ENCODE measurements at places on chromosomes 2 and 18. TPM values are rescaled to one million over a fixed set of nuclear protein-coding genes. Genes with fewer than 3 reads are reported as not detected.
A peak's percentile ranks its signal among the peaks of the same experiment; 100 is the strongest.

CHST9 gene
- total RNA-seq, result 8.2 TPM

DNA sequence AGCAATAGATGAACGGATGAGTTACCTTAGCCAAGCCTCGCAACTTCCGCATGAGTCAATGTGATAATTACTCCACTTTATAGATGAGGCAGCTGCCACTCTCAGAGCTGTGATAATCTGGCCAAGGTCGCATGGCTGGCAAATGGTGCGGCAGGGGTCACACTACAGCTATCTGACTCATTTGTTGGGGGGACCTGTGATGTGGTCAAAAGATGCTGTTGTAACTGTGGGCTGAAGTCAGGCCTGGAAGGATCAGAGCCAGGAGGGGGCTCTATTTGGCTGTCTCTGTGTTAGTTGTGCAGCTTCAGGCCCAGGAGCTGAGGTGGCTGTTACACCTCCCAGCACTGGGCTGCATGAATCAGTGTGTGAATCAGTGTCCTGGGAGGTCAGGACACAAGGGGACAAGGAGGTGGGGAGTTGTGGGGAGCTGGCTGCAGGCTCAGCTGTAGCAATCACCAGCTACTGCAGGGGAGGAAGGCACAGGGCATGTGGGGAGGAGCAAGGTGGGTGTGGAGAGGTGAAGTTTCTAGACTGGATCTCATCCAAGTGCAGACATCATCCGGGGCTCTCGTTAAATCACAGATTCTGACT is 33.1 kb downstream of the NGEF start:
- DNase-seq, result no peak
- no peaks in the 10 kb centered on the region for H3K36me3 ChIP-seq
- no peaks in the 10 kb centered on the region for H3K27me3 ChIP-seq

DNA sequence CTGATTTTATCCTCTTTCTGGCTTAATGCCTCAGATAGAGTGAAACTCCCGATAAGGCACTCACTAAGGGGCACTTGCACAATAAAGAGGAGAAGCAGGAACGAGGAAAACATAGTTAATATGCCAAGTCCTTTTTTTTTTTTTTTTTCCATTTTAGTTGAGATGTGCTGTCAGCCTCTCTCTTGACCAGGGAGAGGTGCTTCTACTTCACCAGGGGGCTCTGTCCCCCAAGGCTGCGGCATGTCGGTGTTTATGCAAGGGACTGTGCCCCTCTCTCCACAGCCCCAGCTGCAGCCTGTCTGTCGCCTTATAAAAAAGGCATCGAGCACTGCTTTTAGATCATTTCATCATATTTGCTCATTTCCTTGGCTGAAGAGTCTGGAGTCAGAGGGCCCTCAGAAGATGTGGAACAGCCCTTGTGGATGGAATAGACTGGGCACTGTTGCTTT is 178.1 kb downstream of the SLC8A1 start:
- H3K4me1 ChIP-seq, result no peaks in the 10 kb centered on the region
- no peaks in the 10 kb centered on the region for H3K36me3 ChIP-seq
- no peak for DNase-seq
- H3K27ac ChIP-seq, result no peak overlapping the region
- no peaks in the 10 kb centered on the region for H3K27me3 ChIP-seq

DNA sequence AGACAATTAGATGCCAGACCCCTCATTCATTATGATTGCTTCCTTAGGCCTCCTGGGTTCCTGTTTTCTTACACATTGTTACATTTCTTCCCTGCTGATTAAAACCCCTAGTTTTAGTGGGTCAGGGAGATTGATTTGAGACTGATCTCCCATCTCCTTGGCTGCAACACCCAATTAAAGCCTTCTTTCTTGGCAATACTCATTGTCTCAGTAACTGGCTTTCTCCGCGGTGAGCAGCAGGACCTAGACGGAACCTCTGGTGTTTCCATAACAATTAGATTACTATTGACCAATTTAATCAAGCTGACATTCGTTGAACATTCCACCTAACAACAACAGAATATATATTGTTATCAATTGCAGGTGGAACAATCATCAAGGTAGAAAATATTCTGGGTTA is 1676.4 kb upstream of the SLC39A10 start:
- DNase-seq, result no peak
- H3K4me1 ChIP-seq, result no peaks in the 10 kb centered on the region
- H3K36me3 ChIP-seq, result no peaks in the 10 kb centered on the region
- H3K4me3 ChIP-seq, result no peak overlapping the region
- no peak overlapping the region for H3K27ac ChIP-seq

DNA sequence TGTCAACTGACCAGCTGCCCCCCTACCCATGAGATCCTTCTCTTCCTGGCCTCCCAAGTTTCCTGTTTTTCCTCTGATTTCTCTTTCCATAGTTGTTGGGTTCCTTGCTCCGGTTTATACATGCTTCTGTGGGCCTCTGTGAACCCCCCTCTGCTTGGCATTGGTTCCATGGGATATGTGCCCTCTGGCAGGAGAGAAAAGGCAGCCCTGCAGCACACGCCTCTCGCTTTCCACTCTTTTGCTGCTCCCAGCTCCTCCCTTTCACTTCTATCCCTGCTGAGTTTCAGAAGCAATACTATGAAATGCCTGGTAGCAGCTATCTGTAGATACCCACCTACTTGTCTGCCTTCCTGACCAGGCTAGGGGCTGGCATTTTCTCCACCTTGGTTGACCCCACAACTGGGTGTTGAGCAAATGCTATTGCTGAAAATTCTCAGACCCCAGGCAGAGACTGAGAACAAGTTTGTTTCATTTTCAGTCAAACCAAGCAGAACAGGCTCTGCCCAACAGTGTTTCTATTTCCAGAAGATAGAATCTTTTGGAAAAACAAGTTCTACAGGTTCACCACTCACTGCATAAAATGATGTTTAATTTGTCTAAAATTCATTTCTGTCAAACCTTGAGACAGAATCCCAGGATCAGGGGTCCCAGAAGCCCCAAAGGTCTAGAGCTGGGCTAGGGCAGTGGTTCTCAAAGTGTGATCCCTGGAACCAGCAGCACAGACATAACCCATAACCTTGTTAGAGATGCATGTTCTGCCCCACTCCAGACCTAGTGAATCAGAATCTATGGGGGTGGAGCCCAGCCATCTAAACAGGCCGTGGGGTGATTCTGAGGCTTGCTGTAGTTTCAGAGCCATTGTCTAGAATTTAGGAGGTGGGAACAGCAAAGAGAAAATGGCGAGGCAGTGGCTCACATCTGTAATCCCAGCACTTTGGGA is 13.4 kb downstream of the CAPG start:
- H3K36me3 ChIP-seq, result peaks cover 24% of the 10 kb centered on the region
- no peaks in the 10 kb centered on the region for H3K27me3 ChIP-seq
- peak overlapping the region; percentile 25 for H3K27ac ChIP-seq
- peaks cover 53% of the 10 kb centered on the region for H3K4me1 ChIP-seq

- H3K27me3 ChIP-seq, result no peaks in the 10 kb centered on the region
- no peaks in the 10 kb centered on the region for H3K4me1 ChIP-seq
- H3K36me3 ChIP-seq, result no peaks in the 10 kb centered on the region
- H3K27ac ChIP-seq, result no peak overlapping the region
Observed at GRCh38 chr2:171165967-171166327, 5.3 kb upstream of the TLK1 start.

IKZF2 gene
- total RNA-seq, result 13.9 TPM

CGREF1 gene
- total RNA-seq, result 22.7 TPM

DNA sequence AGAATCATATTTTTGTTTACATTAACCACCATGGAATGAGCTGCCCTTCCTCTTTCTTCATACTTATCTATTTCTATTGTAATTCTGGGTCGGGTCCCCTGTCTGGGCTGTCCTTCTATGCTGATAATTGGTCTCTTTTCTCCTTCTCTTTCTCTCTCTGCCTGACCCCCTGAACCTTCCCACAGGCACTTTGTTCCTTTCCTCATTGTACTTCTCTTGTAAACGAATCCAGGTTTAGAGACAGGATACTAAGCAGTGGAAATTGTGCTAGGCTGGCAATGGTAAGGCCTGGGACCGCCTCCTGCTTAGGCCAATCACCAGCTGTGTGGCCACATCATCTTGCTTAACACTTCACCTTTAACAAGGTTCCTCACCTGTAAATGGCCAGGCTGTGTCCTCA is 137.0 kb downstream of the ZNF532 start:
- H3K4me3 ChIP-seq, result no peak overlapping the region
- H3K27ac ChIP-seq, result no peak overlapping the region
- no peaks in the 10 kb centered on the region for H3K36me3 ChIP-seq
- DNase-seq, result no peak

PASK gene
- 8.6 TPM for total RNA-seq

GRCh38 chr18:44958455-44958854 is 277.8 kb downstream of the SETBP1 start:
- DNase-seq, result peak; percentile 53
- no peak overlapping the region for H3K27ac ChIP-seq
- H3K27me3 ChIP-seq, result no peaks in the 10 kb centered on the region
- H3K4me3 ChIP-seq, result no peak overlapping the region

LRP1B gene
- 32.3 TPM for total RNA-seq

CYP27C1 gene
- total RNA-seq, result 1.3 TPM

- no peaks in the 10 kb centered on the region for H3K36me3 ChIP-seq
- H3K27ac ChIP-seq, result no peak overlapping the region
- no peaks in the 10 kb centered on the region for H3K27me3 ChIP-seq
- no peak overlapping the region for H3K4me3 ChIP-seq
- H3K4me1 ChIP-seq, result no peaks in the 10 kb centered on the region
Observed at GRCh38 chr2:32237996-32238395, 26.7 kb downstream of the NLRC4 start.

DSG4 gene
- total RNA-seq, result not detected

LRRC30 gene
- not detected for total RNA-seq

DNA sequence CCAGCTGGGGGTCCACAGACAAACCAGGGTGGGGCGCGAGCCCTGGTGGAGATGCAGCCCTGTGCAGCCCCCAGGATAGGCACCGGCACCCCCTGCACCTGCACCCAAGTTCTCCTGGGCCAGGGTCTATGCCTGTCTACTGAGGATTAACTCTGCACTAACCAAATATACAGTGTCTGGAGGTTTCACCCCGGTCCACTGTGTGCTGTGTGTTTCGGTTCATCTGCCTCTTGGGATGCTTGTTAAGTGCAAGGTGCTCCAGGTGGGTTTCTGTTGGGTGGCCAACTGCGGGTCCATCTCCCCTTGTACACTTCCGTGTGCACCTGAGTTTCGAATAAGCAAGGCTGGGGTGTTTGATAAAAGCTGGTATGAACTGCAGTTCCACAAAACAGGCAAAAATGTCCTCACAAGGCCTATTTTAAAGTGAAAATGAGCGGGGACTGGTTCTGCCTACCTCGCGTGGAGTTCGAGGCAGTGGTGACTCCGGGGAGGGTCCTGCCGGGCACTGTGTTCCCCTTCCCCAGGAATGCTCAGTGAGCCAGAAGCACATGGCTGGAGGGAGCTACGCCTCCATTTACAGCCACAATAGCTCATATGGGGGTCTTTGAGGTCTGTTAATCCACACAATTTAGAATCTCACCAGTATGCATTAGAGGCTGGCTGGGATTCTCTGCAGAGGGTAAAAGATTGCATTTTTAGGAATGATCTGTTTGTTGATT is 70.7 kb downstream of the EDAR start:
- H3K4me3 ChIP-seq, result no peak overlapping the region
- no peak for DNase-seq
- no peak overlapping the region for H3K27ac ChIP-seq
- H3K27me3 ChIP-seq, result peaks cover 3% of the 10 kb centered on the region

MARCO gene
- total RNA-seq, result 0.59 TPM

DNA sequence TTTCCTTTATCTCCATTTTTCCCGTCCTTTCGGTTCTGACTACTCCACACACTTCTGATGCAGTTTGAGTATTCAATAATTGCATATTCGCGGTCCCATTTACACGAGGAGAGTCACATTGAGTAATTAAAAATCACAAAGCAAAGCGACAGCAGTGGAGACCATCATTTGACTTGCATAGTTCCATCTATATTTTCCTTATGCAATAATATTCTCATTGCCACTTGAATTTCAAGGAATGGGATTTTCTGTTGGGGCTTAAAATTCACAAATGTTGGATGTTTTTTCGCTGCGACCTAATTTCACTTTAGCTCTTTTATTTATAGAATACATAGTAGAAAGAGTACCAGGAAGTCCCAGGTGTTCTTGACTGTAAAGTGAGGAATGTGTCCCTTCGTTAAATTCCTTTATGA is 186.8 kb downstream of the ZEB2 start:
- H3K36me3 ChIP-seq, result no peaks in the 10 kb centered on the region
- DNase-seq, result no peak
- peaks cover 5% of the 10 kb centered on the region for H3K4me1 ChIP-seq
- H3K4me3 ChIP-seq, result peak overlapping the region; percentile 71

- no peak overlapping the region for H3K4me3 ChIP-seq
- no peaks in the 10 kb centered on the region for H3K27me3 ChIP-seq
- H3K27ac ChIP-seq, result no peak overlapping the region
- no peaks in the 10 kb centered on the region for H3K4me1 ChIP-seq
- H3K36me3 ChIP-seq, result no peaks in the 10 kb centered on the region
Observed at GRCh38 chr2:174748948-174749347, 15.3 kb downstream of the CHRNA1 start.

GRCh38 chr2:136020831-136021230 is 35.4 kb upstream of the DARS1 start:
- no peak for DNase-seq
- H3K36me3 ChIP-seq, result no peaks in the 10 kb centered on the region
- H3K27me3 ChIP-seq, result no peaks in the 10 kb centered on the region
- peaks cover 15% of the 10 kb centered on the region for H3K4me1 ChIP-seq
- H3K27ac ChIP-seq, result no peak overlapping the region

DNA sequence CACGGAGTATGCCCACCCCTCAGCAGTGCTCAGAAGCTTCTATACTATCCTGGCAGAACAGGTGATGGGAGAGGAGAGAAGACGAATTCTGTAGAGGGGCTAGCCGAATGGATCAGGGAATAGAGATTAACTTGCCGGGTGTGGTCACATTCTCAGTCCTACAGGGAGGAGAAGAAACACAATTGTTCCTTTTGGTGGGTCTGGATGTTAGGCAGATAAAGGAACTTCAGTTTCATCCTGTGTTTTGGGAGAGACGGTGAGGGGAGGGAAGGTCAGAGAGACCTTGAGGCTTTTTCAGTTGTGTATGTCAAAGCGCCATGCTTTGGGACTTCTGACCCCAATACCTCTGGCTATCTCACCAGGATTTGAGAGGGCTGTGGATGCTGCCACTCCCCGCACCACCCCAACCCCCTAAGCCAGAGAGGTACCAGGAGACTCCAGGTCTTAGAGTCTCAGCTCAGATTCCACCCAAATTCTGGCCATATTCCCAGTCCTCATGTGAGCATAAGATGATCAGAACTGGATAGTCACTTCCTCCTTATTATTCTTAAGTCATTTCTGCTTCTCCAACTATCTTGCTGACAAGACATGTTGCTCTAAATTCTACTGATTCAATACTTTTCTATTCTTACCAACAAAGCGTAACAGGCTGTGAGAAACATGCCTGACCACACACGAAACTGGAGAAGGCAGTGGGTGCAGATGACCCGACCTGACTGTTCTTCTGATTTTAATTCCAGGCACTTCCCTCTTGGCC is 2.3 kb upstream of the TMEM37 start:
- peaks cover 22% of the 10 kb centered on the region for H3K4me1 ChIP-seq
- no peak for DNase-seq
- H3K36me3 ChIP-seq, result no peaks in the 10 kb centered on the region
- H3K4me3 ChIP-seq, result no peak overlapping the region

DNA sequence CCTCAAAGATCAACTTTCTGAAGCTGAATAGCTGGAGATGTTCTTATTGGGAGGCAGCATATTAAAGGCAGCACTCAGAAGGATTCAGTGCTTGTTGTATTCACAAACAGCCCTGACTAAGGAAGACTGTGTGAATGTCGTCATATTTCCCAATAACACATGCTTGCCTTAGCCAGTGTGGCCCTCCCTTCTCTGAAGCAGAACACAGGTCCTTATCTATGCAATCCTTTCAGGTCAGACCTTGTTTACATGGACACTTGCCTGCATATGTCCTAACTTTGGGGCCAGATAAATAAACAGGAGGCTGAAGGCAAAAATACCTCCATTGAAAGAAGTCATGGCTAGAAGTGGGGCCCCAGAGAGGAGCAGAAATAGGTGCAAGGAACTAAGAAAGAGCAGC is 97.2 kb downstream of the SLC4A3 start:
- H3K36me3 ChIP-seq, result no peaks in the 10 kb centered on the region
- H3K4me1 ChIP-seq, result no peaks in the 10 kb centered on the region
- H3K27me3 ChIP-seq, result no peaks in the 10 kb centered on the region

Data from spinal cord (tissue), 10 donors.